GM19239 (cell line): ENCODE measurements at places on chromosomes 2 and 18.

GRCh38 chr18:77635451-77635850 is 385.8 kb downstream of the GALR1 start:
- no peak for DNase-seq

- no peak for DNase-seq
These were observed 195.4 kb upstream of the ARL4C start for GRCh38 chr2:234691968-234692955.

DNA sequence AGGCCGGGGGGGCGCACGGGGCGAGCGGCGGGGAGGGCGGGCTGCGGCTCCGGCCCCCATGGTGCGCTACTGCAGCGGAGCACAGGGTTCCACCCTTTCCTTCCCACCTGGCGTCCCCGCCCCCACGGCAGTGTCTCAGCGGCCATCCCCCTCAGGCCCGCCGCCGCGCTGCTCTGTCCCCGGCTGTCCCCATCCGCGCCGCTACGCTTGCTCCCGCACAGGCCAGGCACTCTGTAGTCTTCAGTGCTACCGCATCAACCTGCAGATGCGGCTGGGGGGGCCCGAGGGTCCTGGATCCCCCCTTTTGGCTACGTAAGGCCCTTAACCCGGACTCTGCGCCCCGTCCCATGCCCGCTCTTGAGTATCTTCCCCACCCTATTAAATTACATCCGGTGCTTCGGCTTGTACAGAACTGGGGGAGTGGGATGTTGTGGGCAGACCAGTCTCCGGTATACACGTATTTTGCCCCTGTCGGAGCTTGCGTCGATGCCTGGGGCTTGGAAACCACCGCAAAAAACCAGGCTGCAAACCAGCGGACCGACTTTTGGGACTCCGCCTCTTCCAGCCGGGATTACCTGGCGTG is 598 bp upstream of the WBP1 start:
- no peak for DNase-seq

DNA sequence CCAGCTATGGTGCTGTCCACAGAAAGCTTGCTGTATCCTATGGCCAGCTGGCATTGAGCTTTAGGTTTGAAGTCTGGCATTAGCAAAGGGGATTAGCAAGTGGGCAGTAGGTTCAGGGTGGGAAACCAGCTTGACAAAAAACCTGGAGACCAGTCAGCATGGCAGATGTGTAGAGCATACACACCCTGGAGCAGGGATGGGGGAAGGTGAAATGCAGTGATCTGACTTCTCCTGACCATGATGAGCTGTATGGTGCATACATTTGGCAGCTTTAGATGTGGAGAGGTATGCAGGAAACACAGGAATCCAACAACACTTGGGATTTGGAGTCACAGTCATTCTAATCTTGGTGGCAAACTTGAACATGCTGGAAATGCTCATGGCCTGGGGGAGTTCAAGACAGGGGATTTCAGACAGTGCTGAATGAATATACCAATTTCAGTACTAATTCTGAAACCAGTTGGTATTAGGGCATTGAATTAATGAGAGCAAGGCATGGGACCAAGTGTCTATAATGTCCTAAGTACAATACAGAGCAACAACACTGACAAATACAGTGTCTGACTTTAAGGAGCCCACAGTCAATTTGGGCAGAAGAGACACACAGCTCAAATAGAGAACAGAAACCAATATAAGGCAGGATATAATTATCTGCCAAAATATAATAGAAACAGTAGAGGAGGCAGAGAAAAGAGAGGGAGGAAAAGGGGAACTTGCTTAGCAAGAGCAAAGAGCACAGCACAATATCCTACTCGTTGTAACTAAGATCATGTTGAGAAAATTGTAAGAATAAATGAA is 11.8 kb downstream of the ARHGAP15 start:
- DNase-seq: no peak

GRCh38 chr18:22977847-22978701 is 44.9 kb downstream of the RBBP8 start:
- no peak for DNase-seq

GRCh38 chr2:54866868-54867267 is 143.4 kb downstream of the EML6 start:
- no peak for DNase-seq

DNA sequence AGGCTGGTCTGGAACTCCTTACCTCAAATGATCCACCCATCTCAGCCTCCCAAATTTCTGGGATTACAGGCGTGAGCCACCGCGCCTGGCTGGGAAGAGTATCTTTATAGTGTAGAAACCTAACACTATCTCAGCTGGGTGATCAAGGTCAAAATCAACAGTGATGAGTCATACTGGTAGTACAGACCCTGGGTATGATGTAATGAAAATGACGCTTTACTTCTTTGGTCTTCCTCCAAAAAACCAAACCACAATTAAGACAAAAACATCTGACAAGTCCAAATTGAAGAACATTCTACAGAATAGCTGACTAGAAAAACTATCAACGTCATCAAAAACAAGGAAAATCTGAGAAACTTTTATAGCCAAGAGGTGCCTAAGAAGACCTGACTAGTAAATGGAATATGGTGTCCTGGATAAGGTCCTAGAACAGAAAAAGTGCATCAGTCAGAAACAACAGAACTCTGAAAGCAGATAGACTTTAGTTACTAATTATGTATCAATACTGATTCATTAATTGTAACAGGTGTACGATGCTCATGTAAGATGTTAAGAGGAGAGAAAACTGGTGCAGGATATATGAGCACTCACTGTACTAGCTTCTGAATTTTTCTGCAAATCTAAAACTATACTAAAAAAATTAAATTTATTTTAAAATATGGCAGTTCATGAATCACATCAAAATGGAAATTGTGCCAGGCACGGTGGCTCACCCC is 25.4 kb downstream of the PDCL3 start:
- no peak for DNase-seq

GRCh38 chr2:230205034-230205433 is 14.8 kb downstream of the SP110 start:
- DNase-seq: no peak

DNA sequence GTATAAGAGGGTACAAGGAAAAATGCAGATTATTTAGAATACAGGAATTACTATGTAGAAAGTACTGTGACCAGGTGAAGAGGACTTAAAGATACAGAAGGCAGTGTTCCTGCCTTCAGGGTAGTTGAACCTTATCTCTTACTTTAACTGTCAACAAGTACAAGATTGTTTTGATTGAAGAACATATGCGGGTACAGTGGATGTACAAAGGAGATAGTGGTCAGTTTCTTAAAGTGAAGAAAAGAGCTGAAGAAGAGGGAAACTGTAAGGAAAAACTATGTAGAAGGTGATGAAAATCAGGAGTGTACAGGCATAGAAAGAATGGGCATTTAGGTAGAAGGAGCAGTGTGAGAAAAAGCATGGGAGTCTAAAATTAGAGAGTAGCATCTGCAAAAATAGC is 2.2 kb downstream of the RALBP1 start:
- DNase-seq: no peak

DNA sequence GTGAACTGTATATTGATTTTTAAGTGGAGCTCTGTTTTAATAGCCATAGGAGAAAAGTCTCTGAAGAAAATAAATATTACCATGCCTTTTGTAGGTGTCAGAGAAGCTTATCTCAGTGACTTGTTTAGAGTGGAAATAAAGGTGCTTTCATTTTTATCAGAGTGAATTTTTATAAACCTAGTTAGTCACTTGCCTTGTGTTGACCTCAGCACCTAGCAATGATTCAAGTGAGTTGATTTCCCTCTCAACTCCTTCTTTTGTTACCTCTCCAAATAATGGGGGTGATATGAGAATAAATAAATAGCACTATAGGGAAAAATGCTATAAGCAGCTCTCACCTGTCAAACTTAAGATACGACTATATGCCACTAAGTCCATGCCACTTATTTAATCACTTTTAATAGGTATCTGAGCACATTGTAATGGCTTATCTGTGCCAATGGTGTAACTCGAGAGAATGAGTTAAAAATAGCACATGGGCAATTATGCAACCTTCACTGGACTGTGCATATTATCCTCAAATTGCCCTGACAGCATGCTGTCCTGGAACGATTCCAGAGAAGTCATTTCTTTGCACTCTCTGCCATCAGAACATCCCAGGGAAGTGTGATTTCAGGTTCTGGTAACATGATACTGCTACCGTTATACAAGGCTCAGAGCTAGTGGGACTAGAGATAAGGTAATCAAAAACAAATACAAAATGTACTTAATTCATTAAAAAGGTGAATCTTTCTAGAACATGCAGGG is 290.8 kb downstream of the CCDC85A start:
- no peak for DNase-seq

GRCh38 chr2:29110916-29111535 is 4.2 kb upstream of the CLIP4 start:
- peak; percentile 31 for DNase-seq

DNA sequence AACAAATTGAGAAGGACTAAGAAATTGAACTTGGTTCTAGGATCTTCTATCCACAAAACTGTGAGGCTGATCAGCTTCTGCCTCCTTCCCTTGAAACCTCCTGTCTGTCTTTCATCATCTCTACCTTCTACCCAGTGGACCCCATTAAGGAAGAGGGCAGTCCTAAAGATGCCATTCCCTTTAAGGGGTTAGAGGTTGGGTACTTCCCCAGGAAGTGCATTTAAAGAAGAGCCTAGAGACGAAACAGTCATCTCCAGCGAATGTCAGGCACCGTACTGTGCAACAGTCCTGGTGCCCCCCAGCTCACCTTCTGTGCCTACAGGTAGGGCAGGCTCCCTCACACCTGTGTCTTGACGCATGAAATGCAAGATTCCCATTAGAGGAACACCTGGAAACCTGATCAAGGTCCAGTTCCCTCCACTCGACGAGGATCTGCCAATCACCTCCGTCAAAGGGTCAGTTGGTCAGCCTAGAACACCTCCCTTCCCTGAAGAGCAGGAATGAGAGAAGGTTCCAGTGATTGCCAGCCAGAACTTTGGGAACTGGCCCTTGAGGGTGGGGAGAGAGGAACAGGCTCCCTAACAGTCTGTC is 20.9 kb downstream of the LOXHD1 start:
- no peak for DNase-seq

DNA sequence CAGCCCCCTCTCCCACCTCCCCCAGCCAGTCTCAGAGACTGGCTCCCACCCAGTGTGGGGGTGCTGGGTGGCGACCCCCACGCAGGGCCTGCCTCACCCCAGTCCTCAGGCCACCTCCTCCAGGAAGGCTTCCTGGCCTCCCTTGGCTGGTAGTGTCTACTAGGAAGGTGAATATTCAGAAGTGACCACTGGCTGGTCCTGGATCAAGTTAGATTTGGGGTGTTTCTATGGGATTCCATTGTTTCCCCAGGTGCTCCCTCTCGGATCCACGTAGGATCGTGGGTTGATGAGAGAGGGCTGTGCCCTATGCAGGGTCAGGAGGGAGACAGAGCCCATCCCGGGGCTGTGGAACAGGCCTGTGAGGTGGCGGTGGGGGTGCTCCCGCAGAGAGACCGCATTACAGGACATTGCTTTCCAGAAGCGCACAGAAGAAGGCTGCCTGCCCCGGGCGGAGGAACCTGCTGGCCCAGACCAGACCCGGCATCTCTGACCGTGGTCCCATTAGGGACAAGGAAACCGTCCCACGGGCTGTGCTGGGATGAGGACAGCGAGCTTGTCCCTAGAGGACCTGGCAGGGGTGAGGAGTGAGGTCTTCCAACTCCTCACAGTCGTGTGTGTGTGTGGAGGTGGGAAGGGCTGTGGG is 3.3 kb downstream of the PDCD1 start:
- peak; percentile 4 for DNase-seq

DNA sequence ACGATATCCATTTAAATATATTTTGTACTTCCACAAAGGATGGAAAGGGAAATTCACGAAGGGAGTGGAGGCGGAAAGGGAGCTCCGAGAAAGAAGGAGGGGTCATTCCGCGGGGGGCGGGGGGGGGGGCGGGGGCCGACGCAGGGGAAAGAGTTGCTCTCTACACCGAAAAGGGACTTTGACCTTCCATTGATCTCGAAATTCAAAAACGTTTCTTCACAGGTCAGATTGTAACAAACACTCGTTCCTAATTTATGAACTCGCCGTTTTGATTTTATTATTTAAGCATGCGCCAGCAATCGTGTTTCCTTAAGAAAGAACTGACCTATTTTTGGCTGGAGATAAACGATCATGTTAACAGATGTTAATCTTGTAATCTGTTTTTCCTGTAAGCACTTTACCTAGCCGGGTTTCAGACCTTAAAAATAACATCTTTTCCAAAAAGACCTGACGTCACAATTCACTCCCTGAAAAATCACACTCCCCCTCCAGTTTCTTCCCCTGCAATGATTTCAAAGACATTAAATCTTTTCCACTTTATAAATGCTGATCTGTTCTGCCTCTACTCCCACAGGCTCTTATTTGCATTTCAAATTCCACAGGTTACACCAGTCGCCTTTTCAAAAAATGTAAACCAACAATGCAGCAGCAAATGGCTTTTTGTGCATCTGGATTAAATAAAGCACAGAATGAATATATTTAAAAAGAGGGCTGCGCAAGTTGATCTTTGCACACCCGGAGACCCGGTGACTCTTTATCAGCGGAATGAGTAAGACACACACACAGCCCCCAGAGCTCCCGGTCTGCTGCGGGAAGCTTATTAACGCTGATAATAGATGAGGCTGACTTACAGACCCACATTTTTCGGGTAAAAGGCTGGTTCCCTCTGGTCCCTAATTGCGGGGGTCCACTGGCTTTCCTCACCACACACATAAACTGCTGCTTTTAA is 1.6 kb downstream of the ZNF516 start:
- DNase-seq: peak; percentile 65

GRCh38 chr18:9068346-9068745 is 34.2 kb upstream of the NDUFV2 start:
- no peak for DNase-seq

GRCh38 chr2:49831698-49832367 is 677.5 kb upstream of the FSHR start:
- no peak for DNase-seq

- DNase-seq: no peak
These were observed 651 bp upstream of the TXNL1 start for GRCh38 chr18:56639104-56639381.

GRCh38 chr2:171718720-171719119 is 31.5 kb downstream of the DYNC1I2 start:
- no peak for DNase-seq

DNA sequence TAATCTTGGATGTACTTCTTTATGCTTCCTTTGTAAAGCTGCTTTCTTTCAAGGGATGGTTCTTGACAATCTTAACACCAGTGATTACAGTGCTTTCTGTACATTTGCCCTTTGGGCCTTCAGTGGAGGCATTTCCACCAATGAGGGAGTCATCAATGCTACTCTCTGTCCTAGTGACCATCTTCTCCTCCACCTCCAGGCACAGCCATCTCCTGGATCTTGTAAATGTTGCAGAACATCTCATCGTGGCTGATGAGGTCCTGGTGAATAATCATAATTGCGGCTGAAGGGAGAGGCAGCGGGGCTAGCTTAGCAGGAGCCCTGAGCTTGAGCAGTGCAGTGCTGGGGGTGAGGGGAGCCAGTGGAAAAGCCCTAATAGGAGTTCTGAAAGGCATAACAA is 32.5 kb downstream of the IDH1 start:
- no peak for DNase-seq

GRCh38 chr2:86785456-86785855 is 5.3 kb downstream of the CD8A start:
- no peak for DNase-seq
